ENCODE measurements at places on chromosomes 7 and 10. TPM values are rescaled to one million over a fixed set of nuclear protein-coding genes. Genes with fewer than 3 reads are reported as not detected.
A peak's percentile ranks its signal among the peaks of the same experiment; 100 is the strongest.

UBE2D4 gene
- 9.4 TPM for total RNA-seq

ADCYAP1R1 gene
- 0.46 TPM for total RNA-seq

PRLHR gene
- not detected for total RNA-seq

LRRC17 gene
- total RNA-seq = 12.7 TPM

EEPD1 gene
- 0.33 TPM for total RNA-seq

PTPN20 gene
- 0.26 TPM for total RNA-seq

KNDC1 gene
- not detected for total RNA-seq

EXOSC1 gene
- total RNA-seq = 43.8 TPM

EVX1 gene
- not detected for total RNA-seq

SPDYE2B gene
- total RNA-seq = not detected

SLC13A4 gene
- not detected for total RNA-seq

GIMAP7 gene
- total RNA-seq = 72.0 TPM

NEUROG3 gene
- not detected for total RNA-seq

C10orf95 gene
- total RNA-seq = not detected

TMEM273 gene
- total RNA-seq = 1.3 TPM

- DNase-seq = no peak
Measured at GRCh38 chr10:103192089-103192450, 1.0 kb downstream of the NT5C2 start.

- no peak for DNase-seq
Measured at GRCh38 chr7:1080252-1080920, 7.5 kb upstream of the GPER1 start.

DNA sequence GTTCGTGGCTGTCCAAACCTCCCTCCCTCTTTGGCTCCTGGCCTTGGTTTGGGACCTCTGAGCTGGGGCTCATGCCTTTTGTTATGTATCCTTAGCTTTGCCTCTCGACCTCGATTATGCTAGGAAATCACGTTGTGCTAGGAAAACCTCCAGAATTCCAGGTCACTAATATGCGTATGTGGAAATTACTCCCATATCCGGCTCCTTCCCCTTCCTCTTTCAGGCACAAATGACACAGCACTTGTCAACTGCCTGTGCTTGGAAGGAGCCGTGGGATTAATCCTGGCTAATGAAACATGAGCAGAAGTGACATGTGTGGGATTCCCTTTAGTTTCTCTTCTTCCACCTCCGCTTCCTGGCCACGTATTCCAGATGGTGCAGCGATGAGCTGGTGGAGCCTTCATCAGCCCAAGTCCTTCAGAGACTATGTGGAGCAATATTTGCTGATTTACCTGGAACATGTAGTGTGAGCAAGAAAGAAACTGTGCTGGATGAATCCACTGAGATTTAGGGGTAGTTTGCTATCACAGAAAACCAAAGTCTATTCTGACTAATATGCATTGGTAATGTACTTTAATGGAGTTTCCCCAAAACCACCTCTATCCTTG is 149.2 kb downstream of the REEP3 start:
- DNase-seq = peak; percentile 86

DNA sequence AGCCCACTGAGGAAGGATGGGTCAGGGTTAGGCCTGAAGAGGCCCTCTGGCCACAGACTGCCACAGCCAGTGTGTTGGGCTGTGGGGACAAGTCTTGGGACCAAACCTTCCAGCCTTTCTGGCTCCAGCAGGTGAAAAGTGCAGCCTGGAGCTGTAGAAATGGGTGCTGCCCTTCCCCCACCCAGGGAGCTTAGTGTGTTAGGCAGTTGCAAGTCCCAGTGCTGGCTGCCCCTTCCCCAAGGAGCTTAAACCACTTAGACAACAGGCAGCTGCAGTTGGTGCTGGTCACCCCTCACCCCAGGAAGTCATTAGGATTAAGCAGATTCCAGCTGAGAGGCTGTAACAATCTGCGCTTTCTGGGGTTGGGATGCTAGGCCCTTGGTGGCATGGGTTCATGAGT is 563.3 kb downstream of the NRG3 start:
- DNase-seq = no peak

DNA sequence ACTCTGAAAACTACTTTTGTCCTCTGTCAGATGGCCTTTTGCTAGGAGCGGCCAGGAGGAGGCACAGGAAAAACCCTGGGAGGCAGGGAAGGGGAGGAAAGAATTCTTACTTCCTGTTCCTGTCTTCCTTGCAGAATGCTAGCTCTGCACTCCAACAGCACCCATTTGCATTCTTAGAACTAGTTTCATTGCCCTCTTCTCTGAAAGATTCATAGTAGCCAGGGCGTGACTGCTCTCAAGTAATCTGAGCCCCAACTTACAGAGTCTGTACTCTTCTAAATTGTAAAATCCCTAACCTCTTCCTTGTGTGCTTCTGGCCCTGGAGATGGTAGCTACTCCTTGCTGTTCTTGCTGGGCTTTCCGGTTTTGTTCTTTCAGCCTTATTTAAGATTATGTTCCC is 75.3 kb upstream of the STEAP1 start:
- DNase-seq = no peak

DNA sequence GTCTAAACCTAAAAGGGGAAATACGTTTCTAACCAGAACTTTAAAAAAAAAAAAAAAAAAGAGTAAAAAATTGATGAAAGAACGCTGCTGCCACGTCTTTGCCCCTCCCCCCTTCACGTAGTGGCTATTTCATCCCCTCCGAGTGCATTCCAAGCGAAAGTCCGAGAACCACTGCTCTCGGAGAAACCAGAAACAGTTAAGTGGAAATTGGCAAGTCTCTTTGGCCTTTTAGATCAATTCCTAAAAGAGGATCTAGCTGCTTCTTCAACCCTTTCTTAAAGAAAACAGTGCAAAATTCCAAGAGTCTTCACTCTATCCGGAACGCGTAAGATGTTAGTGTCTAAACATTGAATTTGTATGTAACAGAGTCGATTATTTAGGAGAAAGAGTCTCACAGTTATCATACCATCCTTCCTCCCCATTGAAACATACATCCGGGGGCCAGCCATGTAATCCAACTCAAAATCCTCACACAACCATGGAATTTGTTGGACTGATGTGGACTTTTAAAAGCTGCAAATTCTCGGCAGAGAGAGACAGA is 1.1 kb downstream of the P4HA1 start:
- no peak for DNase-seq

DNA sequence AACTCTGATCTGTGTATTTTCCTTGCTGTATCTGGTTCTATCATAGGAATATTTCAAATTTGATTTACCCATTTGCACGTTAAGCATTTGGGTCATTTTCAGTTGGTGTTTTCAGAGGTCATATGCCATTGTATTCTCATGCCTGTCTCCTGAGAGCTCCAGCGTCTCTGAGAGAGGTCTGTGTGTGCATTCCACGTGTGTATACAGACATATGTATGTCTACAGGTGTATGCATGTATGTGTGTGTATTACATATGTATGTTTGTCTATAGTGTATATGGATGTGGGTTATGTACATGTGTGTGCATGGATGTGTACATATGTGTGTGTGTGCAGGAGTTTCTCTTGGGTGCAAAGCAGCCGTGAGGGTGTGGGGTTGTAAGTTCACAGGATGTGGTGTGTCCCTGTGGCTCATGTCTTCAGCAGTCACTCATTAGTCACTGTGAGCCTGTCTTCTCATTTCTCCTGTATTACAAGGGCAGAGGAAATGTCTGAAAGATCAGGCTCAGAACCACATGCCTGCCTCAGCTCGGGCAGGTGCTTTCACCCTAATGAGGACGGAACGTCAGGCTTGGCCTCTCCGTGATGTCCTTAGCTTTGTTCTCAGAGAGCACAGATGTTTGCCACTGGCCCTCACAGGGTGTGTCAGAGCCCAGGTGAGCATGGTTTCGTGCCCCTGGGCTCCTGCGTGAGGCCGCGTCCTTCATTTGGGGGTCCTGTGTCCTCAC is 101.6 kb downstream of the NKX6-2 start:
- no peak for DNase-seq

GRCh38 chr7:82528577-82529310 is 85.2 kb upstream of the CACNA2D1 start:
- DNase-seq = no peak

DNA sequence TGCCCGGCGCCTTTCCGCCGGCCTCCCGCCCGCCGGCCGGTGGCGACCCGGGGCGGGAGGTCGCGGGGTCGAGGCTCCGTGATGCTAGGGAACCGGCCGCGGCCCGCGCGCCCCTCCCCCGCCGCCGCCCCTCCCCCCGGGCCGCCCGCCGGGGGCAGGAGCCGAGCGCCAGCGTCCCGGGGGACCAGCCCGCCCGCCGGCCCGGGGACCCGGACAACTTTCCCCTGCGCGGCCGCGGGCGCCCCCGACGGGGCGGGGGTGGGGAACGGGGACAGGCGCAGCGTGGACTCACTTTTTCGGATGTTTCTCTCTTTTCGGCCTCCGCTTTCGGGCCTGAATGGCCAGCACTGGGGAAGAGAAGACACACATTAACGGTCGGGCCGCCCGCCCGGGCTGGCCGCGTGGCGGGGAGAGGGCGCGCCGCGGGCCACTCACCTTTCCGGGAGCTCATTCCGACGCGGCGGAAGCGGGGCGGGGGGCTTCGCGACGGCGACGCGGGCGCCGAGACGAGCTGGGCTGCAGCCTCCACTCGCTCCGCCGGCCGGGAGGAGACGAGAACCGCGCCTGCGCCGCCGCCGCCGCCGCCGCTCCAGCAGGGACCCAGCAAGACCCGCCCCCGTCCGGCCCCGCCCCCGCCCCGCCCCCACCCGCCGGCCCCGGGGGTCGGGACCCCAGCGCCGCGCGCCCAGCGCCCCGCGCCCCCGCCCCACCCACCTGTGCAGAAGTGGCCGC is at the start of gene SRPK2:
Gene SRPK2 (minus strand): TSS at position 566 of the 732 bp plus-strand sequence.
- DNase-seq = no peak

DNA sequence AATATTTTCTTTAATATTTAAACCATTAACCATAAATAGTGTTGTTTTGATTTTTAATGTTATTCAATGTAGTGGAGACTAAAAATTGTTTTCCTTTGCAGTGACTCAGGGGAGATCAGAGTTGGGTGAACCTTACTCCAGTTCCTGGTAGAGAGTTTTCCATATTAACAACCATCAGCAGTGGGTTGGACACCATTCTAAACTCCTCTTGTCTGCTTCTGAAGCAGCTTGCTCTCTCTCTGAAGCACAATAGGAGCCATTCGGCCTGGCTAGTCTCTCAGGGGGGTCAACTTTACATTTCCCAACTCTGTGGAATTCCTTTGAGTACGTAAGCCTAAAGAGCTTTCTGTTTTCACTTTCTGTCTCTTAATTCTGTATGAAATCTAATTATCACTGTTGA is 9.4 kb upstream of the NRG3 start:
- no peak for DNase-seq

GRCh38 chr10:127743205-127743604 is 6.2 kb downstream of the FOXI2 start:
- DNase-seq = no peak

DNA sequence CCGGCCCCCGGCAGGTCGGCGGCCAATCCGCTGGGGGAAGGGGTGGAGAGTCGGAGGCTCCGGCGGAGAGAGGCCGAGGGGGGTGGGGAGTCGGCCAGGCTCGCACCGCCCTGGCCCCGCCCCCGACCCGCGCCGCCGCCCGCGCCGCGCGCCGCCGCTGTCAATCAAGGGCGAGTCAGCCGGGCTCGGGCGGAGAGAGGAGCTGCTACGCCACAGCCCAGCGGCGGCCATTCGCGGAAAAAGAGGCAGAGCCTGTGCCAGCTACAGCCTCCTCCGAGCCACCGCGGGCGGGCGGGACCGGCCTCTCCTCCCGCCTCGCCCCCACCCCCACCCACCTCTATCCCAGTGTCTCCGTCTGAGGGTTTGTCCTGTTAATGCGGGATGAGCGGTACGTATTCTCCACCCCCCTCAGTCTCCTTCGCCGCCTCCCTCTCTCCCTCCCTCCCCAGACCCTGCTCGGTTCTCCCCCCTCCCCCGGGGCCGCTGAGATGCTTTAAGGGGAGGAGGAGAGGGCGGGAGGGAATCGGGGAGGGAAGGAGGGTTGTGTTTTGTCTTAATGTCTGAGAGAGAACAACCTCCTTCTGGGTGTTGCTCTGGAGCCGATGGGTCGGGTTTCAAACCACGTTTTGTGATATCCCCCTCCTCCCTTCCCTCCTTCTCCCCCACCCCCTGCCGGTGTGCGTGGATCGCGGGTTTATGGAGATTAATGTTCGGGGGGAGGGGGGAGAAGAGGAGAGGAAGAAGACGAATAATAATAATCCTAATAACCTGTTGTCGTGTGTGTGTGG is at the start of gene SP4:
Gene SP4 (plus strand): TSS at position 213 of the 788 bp plus-strand sequence. CDS start 169 bp downstream, at position 382.
- peak; percentile 71 for DNase-seq

DNA sequence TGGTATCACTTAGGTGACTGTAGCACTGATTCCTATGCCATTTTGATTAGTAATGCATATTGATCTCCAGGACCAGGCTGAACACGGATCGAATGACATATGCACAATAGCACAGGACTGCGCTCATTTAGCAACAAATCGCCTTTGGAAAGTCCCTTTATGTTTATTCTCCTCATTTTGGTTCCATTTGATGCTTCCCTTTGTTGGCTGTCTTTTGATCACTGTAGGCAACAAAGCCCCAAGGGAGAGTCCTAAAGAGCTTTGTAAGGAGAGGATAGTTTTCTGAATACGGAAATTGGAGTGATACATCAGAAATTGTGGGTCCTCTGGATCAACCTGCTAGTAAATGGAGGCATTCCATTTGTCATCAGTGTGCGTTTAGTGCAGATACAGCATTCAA is 1111.4 kb downstream of the SORCS1 start:
- DNase-seq = no peak

DNA sequence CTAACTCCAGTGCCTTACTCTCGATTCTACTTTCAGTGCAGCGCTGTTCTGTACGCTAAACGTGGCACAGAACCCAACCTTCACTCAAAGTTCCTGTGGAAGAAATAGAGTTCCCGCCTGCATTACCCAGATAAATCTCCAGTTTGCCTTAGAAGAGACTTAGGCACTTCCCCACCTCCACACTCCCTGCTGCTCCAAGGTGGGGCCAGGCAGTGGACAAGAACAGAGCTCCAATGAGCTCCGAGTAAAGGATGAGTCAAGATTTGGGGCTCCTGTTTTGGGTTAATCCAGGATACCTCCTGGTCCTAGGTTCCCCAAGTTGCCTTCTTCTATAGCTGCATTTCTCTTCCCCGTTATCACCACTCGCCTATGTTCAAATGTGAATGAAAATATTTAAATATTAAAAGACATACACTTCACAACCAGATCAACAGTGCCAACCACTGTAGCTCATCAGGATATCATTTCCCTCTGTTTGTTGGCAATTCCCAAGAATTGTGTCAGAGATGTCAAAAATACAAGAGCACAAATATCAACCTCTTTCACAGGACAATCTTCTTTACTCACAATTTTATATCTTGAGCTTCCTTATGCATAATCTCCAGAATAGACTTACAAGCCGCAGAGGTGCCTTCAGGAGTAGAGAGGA is 48.0 kb downstream of the MALSU1 start:
- no peak for DNase-seq

GRCh38 chr10:62614389-62615157 is 189.9 kb upstream of the ADO start:
- DNase-seq = no peak

- DNase-seq = no peak
Measured at GRCh38 chr10:128448796-128449195, 322.6 kb upstream of the MKI67 start.

GRCh38 chr10:11828682-11829284 is 5.6 kb downstream of the PROSER2 start:
- DNase-seq = no peak

Measured in pulmonary artery endothelial cell (primary cell).